ENCODE measurements at places on chromosomes 1 and 21.

- DNase-seq = no peak
Measured at GRCh38 chr1:160069460-160070231, at the start of gene KCNJ10. KCNJ10 (minus strand) TSS chr1:160070160; CDS start chr1:160042532, 27,628 bp downstream.

GRCh38 chr1:119981986-119982815 is 85.9 kb upstream of the ADAM30 start:
- no peak for DNase-seq

- DNase-seq = no peak
Measured at GRCh38 chr1:204308023-204308628, 51.6 kb downstream of the PLEKHA6 start.

DNA sequence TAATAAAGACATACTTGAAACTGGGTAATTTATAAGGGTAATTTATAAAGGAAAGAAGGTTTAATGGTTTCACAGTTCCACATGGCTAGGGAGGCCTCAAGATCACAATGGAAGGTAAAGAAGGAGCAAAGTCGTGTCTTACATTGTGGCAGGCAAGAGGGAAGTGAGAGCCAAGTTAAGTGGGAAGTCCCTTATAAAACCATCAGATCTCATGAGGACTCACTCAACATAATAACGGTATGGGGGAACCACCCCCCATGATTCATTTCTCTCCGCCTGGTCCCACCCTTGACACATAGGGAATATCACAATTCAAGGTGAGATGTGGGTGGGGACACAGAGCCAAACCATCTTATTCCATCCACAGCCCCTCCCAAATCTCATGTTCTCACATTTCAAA is 76.8 kb upstream of the ZNF678 start:
- DNase-seq = peak; percentile 28

- DNase-seq = no peak
Measured at GRCh38 chr1:25821112-25821476, 1.3 kb downstream of the MTFR1L start.

DNA sequence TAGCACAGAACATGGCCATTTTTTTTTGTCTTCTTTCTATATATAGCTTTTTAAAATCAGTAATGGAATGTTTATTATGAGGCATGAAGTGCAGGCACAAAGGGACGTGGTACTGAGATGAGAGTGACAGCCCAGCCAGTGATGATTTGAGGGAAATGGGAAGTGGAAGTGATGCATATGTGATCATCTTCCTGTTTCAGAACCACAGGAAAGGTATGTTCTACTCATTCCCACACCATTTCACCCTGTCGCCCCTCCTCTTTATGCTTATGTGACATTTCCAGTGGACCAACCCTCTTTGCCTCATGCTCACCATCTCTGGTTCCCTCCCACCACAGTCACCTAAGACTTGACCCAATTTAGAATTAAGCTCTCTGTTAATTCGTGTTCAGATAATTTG is 24.3 kb downstream of the PTGS2 start:
- DNase-seq = no peak

DNA sequence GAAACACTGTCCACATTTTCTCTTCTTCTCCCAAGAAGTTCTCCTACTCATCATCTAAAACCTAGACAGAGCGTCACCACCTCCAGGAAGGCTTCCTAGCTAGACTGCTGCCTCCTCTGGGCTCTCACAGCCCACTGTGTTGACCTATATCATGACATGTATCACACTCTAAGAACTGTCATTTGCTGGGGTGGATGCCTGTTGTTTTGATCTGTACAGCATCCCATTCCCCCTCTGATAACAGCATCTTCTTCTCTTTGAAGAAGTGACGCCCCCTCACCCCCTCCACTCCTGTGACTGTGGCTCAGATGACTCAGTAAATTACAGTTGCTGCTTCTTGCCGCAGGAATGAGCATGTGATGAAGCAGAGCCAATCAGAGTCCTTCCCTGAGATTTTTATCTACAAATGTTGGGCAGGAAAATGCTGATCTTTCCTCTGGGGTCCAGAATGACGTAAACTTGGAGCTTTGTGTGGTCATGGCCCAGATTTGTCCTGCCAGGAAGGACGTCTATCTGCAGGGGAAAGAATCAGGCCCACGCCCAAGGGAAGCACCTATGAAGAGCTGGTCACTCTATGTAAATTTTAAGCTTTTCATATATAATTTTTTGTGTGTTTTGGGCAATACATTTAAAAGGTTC is 28.0 kb upstream of the FOXO6 start:
- no peak for DNase-seq

GRCh38 chr1:111406321-111406768 is 21.2 kb downstream of the OVGP1 start:
- DNase-seq = peak; percentile 63
